ENCODE measurements at places on chromosomes 3 and 15.

- no peak for DNase-seq
Observed at GRCh38 chr3:79672731-79673130, 95.1 kb downstream of the ROBO1 start.

DNA sequence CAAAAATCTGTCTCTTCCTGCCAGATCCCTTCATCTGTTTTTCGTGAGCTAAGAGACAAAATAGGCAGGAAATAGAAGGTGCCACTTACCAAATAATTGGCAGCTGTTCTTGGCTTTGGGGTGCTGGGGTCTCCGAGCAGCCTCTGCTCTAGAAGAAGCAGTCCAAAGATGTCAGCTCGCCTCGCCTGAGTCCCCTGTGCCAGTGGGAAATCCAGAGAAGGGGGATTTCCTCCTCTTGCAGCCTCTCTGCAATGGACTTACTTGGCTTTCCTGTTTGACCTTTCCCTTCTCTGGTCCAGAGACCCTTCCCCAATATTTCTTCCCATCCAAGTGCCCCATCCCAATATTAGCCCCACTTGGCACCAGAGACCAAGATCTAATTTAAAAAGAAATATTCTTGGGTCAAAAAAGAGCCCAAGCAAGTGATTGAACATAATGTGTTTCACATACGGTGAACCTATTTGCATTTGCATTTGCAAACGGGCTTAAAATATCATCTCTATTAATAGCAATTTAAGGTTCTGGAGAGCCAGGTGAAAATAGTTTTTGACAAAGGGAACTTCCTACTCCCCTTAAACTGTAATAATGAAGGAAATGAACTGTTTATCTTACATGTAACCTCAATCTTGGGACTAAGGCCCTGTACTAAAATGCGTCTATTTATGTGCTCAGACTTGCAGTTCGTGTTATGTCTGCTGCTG, 23.2 kb downstream of the CD86 start:
- DNase-seq: no peak

DNA sequence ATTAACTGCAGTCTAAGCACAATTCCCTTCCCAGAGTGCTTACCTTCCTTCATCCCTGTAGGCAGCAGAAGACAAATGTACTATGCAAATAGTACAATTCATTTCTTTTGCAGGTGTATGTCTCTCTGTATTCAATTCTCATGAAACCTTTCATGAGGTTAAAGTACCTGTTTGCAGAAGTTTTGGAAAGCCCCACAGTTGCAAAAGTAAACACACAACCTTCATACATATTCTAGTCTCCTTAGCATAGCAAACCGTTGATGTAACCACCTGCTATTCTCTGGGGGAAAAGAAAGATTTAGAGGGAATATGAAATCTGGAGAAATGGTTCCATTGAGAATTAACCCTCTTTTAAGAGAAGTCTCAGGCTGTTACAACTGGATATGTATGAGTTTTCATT, 200.3 kb upstream of the SUCLG2 start:
- DNase-seq: no peak

GRCh38 chr3:129357616-129358015, 70.8 kb downstream of the EFCAB12 start:
- DNase-seq: no peak

DNA sequence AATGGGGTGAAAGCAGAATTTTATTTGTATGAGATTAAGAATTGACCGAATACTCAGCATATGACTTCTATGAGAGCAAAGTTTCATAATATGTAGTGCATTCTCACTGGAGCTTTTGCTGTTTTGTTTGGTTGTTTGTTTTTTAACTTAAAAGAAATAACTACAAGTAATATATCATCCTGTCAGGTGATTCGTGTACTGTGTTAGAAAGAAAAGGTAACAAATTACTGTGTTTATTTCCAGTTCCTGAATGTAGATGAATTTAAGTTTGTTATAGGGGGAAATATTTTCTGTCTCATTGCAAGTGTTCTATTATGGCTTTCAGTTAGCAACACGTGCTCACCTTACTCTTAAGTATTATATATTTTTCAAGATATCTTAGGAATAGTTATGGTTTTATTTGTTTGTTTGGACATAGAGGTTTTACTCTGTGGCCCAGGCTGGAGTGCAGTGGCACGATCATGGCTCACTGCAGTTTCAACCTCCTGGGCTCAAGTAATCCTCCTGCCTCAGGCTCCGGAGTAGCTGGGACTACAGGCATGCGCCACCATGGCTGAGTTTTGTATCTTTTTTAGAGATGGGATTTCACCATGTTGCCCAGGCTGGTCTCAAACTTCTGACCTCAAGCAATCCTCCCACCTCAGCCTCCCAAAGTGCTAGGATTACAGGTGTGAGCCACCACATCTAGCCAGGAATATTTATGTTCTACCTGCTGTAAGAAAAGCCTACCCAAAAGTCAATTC, 125.4 kb downstream of the FNDC3B start:
- DNase-seq: no peak

DNA sequence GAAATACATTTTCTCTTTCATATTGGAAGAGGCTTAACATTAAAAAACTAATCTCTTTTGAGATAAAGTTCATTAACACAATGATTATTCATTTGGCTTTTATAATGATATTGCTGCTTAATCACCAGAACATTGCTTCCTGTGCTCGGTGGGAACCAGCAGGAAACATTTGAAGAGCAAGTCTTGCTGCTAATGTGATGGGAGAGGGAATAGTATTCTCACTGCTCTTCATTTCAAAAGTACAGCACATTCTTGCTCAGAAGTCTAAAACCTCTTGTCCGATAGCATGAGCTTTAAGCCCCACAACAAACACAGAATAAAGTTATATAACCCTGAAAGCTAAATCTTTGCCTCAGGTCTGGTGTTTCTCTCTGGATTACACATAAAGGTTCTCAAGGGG, 190.8 kb upstream of the CNTN4 start:
- DNase-seq: no peak

DNA sequence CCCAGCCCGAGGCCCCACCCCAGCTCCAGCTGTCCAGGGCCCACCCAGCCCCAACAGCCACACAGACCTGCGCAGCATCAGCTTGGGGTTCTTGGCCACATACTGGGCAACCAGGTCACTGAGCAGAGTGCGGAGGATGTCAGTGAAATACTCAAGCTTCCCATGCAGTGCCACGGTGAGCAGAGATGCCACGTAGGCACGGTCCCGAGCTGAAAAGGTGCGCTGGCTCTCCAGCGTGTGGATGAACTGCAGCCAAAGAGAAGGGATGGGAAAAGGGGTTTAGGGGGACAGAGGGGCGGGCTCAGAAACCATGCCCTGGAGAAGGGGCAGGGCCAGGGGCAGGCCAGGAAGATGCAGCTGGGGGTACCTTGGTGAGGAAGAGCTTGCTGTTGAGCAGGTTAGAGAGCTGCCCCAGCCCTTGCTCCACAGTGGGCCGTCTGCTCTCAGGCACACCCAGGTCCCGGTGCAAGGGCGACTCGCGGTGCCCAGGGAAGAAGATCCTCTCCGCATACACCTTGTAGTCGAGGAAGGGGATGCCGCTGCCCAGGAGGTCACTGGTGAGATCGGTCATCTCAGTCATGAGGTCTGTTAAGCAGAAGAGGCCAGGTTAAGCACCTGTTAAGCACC, 17.4 kb downstream of the PLXNB1 start:
- DNase-seq: no peak

DNA sequence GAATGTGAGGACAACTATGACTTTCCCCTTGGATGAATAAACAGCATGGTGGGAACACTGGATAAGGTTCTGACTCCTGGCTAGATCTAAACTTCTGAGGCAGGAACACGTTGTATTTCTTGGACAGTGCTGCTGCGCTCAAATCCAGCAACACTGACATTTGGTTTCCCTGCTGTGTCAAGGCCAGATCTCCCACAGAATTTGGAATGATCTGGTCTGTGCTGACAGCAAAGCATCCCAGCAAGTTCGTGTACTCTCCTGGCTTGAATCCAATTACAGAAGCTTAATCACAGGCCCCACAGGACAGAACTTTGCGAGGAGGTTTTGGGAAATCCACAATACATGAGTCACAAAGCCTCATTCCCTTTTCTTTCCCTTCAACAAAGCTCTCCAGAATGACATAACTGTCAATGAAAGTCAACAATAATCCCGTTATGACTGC, 92.5 kb downstream of the ADAMTS9 start:
- no peak for DNase-seq

DNA sequence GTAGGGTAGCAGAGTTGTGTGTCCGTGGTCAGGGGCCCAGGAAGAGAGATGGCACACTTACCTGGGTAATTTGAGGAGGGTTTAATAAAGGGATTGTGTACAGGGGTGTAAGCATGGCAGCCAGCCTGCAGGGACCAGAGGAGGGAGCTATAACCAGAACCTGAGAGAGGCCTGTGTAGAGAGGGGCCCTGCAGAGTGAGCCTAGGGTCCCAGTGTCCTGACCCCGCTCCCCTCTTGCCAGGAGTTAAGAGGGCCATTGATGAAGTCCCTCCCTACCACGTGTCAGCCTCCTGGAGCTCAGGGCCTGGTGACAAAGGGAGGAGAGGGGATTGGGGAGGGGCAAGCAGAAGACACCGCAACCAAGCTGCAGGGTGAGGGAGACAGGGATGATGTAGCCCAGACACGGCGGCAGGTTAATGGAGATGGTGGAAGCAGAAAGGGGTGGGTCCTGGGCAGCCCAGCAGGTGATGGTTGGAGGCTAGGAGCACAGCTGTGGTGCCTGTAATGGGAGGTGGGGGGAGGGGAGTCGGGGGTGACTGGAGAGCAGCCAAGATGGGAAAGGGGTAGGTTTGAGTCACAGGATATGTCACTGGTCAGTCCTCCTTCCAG, 165.4 kb upstream of the TOPAZ1 start:
- DNase-seq: no peak

GRCh38 chr15:25987638-25988037, 124.5 kb upstream of the ATP10A start:
- DNase-seq: no peak

GRCh38 chr3:3447641-3448040, 268.1 kb upstream of the CRBN start:
- peak; percentile 60 for DNase-seq

DNA sequence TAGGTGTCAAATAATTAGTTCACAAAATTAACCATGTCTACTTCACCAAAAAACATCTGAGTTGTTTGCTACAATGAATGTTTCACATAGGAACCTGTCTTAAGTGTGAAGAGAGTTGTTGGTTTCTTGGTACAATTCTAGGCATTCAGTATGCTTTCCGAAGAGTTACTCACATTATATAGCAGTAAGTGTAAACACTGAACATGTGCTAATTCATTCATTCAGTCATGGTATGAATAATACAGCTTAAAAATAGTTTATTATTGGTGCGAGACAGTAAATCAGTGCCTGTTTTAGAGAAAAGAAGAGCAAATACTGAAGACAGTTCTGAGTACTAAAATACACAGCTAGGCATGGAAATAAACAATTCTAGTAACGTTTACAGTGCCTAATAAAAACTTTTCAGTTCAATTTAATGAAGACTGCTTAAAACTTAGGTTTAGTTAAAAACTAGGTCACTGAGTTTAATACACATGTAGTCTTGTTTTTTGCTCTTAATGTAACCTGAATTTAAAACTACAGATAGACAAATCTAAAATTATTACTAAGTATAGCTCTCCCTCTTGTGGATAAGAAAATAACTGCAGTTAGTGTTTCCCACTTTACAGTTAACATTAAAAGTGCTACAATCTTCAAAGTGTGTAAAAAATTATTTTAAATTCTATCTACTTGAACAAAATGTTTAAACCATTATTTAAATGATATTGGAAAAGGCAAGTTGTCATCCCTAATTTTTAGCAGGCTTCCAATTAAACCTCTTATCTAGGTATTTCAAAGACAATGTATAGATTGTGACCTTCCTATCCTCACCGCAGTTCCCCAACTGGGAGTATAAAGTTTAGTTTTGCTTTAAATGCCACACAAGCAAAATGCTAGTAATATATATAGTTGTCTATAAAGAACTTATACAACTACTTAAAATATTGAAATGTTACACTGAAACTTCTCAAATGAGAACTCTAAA, 20.1 kb upstream of the ZCWPW2 start:
- no peak for DNase-seq

- no peak for DNase-seq
Observed at GRCh38 chr3:170614214-170614966, 28.5 kb upstream of the SLC7A14 start.

DNA sequence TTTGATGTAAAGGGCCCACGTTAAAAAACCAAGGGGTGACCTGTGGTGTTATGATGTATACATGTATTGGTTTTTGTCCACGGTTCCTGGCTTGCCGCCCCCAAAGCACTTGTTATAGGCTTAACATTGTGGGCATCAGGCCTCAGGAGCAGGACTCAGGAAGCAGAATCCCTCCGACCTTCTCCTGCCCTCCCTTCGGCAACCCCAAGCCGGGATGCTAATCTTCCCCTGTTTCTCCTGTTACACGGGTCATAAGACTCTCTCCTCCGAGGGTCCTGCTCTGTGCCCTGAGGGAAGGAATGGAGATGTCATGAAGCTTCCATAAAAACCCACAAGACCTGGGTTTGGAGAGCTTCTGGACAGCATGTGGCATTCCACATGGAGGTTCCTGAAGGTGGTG, 48.8 kb downstream of the RPLP1 start:
- no peak for DNase-seq

- no peak for DNase-seq
Observed at GRCh38 chr3:1147326-1147725, 54.5 kb downstream of the CNTN6 start.

DNA sequence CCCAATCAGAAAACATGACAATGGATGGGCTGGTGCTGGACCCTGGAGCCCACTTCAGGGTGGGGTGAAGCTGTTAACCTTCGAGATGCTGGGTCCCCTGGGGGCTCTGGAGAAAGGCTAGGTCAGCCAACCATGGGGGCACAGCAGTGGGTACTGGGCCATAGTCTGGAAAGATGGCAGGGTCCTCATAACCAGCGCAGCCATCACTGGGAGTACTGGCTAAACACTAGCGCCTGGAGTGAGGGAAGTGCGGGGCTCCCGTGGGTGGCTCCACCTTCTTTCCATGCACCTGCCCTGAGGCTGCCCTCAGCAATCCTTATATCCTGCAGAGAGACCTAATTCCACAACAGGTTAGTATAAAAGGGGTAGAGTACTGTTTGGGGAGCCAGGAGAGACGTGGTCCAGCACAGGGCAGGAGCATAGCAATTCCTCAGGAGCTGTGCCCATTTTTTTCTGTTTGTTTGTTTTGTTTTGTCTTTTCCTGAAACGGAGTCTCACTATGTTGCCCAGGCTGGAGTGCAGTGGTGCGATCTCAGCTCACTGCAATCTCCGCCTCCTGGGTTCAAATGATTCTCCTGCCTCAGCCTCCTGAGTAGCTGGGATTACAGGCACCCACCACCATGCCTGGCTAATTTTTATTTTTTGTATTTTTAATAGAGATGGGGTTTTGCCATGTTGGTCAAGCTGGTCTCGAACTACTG, 122.6 kb upstream of the MEF2A start:
- DNase-seq: no peak

DNA sequence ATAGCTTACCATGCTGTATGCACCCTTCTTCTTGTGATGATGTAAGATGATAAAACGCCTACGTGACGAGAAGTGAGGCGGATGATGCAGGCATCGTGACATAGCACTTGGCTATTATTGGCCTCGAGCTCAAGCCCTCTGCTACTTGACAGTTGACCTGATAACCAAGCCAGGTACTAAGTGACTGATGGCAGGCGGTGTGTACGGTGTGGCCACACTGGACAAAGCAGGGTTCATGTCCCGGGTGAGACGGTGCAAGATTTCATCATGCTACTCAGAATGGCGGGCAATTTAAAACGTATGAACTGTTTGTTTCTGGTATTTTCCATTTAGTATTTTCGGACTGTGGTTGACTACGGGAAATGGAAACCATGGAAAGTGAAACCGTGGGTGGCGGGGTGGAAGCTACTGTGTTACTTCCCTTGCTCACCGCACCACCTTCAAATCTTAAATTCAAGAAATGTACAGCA, 57.7 kb downstream of the SLC12A8 start:
- DNase-seq: no peak

Measured in large intestine (tissue), 12 donors.